ENCODE measurements at places on chromosomes 5 and 9. TPM values are rescaled to one million over a fixed set of nuclear protein-coding genes. Genes with fewer than 3 reads are reported as not detected.

GRCh38 chr9:8769153-8769552, 969.6 kb upstream of the DMAC1 start:
- no peak for DNase-seq

The PCDHB13 gene
- polyA plus RNA-seq, result 0.07 TPM

The MYMK gene
- not detected for polyA plus RNA-seq

DNA sequence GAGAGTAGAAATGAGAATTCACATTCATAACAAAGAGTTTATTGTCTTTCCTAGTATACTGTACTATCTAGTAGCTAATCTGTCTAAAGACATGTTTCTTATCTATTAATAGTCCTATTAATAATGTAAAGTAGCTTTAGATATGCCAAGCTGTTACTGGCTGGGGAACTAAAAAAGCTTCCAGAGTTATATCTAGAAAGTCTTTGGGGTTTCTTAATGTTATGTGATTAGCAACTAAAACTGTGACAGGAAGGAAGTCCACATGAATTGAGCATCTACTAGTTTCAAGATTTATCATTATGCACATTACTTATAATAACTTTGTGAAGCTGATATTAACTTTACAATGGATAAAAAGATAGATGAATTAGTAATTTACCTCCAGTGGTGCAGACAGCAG, 122.7 kb upstream of the CDKN2B start:
- DNase-seq, result no peak

GRCh38 chr9:14428781-14429230, 114.9 kb upstream of the NFIB start:
- DNase-seq, result no peak

The RANBP17 gene
- polyA plus RNA-seq, result 0.82 TPM

GRCh38 chr5:176780176-176781053, 29.9 kb upstream of the UNC5A start:
- no peak for DNase-seq

- DNase-seq, result no peak
Measured at GRCh38 chr9:137195525-137196220, 4.9 kb downstream of the TPRN start.

- no peak for DNase-seq
Measured at GRCh38 chr5:55724281-55724680, 12.2 kb upstream of the SLC38A9 start.

The OBP2B gene
- not detected for polyA plus RNA-seq

Data from keratinocyte (primary cell).